ENCODE measurements at places on chromosomes 3 and 15.

- DNase-seq, result no peak
Measured at GRCh38 chr15:71115567-71116351, 488 bp downstream of the THSD4 start.

DNA sequence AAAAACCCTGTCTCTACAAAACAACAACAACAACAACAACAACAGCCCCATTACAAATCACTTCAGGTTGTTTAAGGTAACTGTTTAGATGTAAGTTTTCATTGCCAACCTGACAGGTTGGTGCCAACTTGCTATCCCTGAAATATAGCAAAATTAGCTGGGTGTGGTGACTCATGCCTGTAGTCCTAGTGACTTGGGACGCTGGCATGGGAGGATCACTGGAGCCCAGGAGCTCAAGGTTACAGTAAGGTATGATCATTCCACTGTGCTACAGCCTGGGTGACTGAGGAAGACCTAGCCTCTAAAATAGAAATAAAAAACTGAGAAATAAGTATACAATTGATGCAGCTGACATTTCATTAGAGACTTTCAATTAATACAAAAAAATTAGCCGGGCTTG is 36.0 kb upstream of the CDAN1 start:
- no peak for DNase-seq

GRCh38 chr3:190130696-190131095 is 10.0 kb upstream of the P3H2 start:
- no peak for DNase-seq

GRCh38 chr15:58058073-58058472 is 7.4 kb downstream of the ALDH1A2 start:
- no peak for DNase-seq
